ENCODE measurements at places on chromosomes 7 and 10.

- peak; percentile 33 for DNase-seq
Measured at GRCh38 chr7:27154901-27155815, 1.3 kb downstream of the HOXA7 start.

- no peak for DNase-seq
Measured at GRCh38 chr10:18345308-18345707, 205.1 kb downstream of the CACNB2 start.

DNA sequence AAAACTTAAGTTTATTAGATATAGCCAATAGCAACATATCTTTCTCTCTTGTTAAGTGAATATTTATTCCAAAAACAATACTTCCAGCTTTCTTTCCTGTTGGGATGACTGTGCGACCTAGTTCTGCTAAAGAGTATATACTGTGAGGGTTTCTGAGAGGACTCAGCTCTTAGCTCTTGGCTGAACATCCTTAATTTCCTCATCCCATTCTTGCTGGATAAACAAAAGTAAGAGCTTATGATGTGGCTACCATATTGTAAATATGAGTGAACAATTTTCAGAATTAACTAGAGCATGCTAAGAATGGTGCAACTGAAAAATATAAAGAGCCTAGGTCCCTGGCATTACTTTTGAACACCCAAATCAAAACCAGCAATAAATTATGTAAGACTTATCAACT lies 279.5 kb upstream of the GNAI1 start:
- DNase-seq, result no peak

GRCh38 chr10:108684431-108684830 lies 1238.9 kb downstream of the XPNPEP1 start:
- no peak for DNase-seq

- DNase-seq, result no peak
Measured at GRCh38 chr10:100319707-100320402, 10.2 kb downstream of the PKD2L1 start.

- no peak for DNase-seq
Measured at GRCh38 chr7:157619753-157620525, 283.1 kb downstream of the DNAJB6 start.

GRCh38 chr7:114086537-114086913 lies 167.7 kb upstream of the PPP1R3A start:
- no peak for DNase-seq

- no peak for DNase-seq
Measured at GRCh38 chr7:79132844-79133451, 320.5 kb downstream of the MAGI2 start.

DNA sequence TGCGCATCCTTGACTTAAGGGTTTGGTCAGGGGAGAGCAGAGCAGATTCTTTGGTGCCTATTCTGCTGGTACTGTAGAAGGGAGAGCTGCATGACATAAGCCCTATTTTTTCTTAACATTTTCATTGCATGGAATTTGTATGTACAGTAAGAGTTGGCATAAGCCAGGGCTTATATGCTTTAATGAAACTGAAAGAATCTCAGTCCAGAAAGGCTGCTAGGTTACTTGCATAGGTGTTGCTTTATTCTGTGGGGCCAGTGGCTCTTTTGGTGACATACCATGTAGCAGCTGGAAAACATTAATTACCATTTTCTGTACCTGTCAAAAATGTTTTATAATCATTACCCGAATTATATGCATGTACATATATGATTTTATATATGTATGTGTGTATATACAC lies 152.1 kb downstream of the LYZL1 start:
- no peak for DNase-seq

GRCh38 chr10:100790761-100791208 lies 45.4 kb downstream of the PAX2 start:
- no peak for DNase-seq

DNA sequence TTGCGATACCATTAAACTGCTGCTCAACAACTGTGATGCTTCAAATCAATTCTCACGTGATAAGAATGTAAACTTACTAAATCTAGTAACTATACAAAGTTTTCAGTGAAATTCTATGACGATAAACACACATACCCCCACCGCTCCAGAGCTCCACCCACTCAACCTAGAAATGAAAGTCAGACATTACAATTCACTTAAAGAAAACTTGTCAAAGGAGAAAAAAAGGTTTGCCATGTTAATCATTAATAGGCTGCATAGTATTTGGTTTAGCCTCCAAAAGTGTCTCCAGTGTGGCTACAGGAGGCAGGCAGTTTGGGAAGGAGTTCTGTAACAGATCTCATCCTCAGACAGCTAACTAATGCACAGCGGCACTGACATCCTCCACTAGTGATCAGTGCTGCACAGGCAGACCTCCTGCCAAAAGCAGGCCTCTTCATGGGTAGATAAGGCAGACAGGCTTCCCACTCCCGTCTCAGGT lies 3.1 kb downstream of the HERPUD2 start:
- peak; percentile 59 for DNase-seq

- peak; percentile 61 for DNase-seq
Measured at GRCh38 chr7:23539494-23539907, 7.7 kb upstream of the TRA2A start.

GRCh38 chr10:3807928-3808496 lies 23.0 kb upstream of the KLF6 start:
- DNase-seq, result no peak

- DNase-seq, result no peak
Measured at GRCh38 chr10:29412485-29412884, 123.6 kb downstream of the LYZL1 start.

GRCh38 chr7:66804001-66804400 lies 63.5 kb downstream of the RABGEF1 start:
- DNase-seq, result no peak

DNA sequence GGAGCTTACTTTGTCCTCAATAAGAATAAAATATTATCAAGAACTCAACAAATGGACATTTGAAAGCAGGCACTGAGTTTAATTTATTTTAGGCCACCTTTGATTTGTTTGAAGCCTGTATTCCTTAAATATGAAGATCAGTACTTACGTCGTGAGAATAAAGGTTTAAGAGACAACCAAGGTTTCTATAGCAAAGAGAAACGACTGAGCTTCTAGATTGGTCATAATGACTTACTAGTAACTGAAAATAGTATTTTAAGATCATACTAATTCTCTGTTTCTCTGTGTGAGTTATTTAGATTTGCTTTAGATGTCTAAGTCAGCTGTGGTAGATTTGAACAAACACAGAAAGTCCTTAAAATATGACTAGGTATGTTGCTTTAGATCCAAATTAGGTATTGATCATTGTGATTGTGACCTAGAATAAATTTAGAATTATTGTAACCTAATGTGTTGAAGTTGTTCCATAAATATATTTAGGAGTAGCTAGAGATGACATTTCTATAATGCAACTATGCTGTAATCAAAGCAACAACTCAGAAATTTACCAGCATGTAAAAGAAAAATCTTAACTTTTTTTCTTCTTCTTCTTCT lies 2.4 kb upstream of the GLCCI1 start:
- DNase-seq, result no peak

- no peak for DNase-seq
Measured at GRCh38 chr10:6053816-6054631, 8.1 kb downstream of the IL2RA start.

GRCh38 chr10:74585231-74586087 lies 240.9 kb upstream of the KAT6B start:
- peak; percentile 49 for DNase-seq

- DNase-seq, result no peak
Measured at GRCh38 chr7:156024201-156024600, 211.9 kb upstream of the SHH start.

DNA sequence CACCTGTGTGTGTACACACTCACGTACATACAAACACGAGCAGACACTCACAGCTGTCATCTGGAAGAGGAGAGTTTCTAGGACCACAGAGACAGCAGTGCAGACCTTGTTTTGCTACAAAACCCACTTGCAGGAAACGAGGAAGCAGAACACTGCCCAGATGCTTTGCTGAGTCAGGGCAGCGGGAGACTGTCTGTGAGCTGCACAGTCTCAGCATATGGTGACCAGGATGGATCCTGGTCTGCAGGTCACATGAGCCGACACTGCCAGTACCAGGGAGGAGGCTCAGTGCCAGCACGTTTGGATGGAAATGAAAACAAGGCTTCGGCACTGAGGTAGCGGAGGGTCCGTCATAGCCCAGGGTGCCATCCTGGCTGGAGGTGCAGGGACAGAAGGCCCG lies 117.6 kb upstream of the DPP6 start:
- no peak for DNase-seq

- DNase-seq, result no peak
Measured at GRCh38 chr10:6423004-6423403, 157.1 kb downstream of the PRKCQ start.

GRCh38 chr10:79069325-79070080 lies 737 bp downstream of the ZMIZ1 start:
- DNase-seq, result peak; percentile 44

- no peak for DNase-seq
Measured at GRCh38 chr7:2139004-2139699, 93.6 kb downstream of the MAD1L1 start.

DNA sequence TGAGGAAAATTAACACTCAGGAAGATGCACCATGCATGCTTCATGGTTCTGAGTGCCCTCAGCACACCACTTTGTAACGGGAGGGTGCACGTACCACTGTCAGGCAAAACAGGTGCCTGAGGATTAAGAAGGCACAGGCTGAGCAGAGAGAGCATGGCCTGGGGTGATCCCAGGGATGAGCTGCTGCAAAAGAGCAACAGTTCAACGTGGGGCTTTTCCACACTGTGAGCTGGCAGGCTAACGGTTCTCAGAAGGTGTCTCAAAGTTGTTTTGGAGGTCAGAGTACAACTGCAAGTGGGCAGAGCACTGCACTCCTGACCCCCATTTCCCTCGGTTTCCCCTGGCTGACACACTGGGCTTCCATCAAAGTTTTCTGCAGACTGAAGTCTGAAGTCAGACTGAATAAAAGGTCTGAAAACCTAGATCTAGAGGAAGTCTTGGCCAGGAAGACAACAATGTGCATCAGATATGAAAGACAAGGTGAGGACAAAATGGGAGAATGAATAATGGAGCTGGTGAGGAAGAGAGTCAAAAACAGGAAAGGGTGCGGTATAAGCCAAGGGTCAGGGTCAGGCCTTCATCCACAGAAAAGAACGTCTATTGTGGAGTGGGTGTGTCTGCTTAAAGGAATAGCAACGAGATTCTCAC lies 20.5 kb downstream of the ZNF438 start:
- no peak for DNase-seq

- DNase-seq, result no peak
Measured at GRCh38 chr7:3559278-3559677, 258.2 kb downstream of the SDK1 start.

DNA sequence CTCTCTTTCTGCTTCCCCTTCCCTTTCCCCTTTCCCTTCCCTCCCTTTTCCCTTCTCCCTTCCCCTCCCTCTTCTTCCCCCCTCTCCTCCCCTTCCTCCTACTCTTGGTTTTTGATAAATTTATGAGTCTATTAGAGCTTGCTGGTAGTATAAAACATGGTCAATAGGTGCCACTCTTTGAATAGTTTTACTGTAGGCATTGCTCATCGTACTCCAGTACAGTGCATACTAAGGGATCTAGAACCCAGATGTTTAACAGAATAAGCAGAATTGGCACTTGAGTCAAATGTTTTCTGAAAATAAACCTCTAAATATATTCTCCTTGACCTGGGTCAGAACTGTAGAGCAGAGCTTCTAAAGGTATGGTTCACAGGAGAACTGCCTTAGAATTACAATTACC lies 126.7 kb downstream of the SORCS3 start:
- no peak for DNase-seq

DNA sequence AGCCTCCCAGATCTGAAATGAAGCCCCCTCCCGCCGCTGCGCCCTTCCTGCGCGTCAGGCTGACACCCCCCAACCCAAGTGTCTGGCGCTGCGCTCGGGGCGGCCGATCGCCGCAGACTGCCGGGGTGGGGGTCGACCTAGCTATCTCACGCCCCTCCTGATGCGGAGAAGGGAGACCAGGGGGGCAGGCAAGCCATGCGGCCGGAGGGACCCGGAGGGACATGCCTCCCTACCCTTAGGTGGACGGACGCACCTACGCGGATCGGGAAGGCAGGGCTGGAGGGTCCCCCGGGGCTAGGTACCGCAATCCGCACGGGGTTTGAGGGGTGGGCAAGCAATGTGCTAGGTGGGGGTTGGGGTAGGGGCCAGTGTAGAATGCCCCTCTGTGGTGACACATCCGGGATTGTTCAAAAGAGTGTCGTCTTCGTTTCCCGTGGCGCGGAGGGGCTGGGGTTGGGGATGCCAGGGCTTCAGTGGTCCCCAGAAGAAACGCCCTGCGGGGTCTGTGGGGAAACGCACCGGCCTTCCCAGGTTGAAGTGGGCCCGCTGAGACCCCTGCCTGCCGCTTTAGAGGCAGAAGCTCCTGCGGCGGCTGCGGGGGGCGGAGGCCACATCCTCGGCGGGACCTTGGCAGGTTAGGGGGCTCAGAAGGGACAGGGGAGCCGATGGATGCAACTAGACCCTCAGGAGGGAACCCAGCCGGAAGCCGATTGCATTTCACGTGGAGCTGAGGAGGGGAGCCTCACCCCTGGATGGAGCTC lies 913 bp downstream of the ADCYAP1R1 start:
- DNase-seq, result no peak

- DNase-seq, result no peak
Measured at GRCh38 chr10:71742301-71743088, 22.9 kb upstream of the C10orf105 start.

- no peak for DNase-seq
Measured at GRCh38 chr10:11150879-11151415, 133.3 kb downstream of the CELF2 start.

DNA sequence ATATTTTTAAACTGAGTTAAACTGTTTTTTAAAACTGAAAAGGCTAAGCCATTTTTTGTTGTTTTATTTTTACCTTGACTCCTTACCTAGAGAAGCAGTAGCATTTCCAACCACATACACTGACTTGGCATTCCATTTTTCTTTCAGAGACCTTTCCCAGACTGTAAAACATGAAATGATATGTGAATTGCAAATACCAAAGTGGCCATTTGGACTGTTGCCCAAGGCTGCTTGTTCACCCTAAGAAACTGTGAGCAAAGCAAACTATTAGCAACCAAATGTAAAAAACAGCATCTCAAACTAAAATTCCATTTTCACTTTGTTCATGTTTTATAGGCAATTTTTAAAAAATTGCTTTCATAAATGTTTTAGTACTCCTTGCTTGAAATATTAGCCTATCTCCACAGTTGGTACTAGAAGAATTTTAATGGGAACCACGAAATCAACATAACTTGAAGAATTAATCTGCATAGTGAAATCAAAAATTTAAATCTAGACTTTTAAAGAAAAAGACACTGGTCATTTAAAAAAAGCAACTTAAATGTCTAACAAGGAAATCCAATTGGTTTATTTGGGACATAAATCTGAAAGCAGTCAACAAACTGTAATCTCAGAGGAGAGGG lies 10.8 kb downstream of the UROS start:
- DNase-seq, result no peak

- DNase-seq, result no peak
Measured at GRCh38 chr10:71245420-71246325, 33.3 kb downstream of the UNC5B start.

GRCh38 chr7:158317238-158318205 lies 270.1 kb downstream of the PTPRN2 start:
- no peak for DNase-seq

DNA sequence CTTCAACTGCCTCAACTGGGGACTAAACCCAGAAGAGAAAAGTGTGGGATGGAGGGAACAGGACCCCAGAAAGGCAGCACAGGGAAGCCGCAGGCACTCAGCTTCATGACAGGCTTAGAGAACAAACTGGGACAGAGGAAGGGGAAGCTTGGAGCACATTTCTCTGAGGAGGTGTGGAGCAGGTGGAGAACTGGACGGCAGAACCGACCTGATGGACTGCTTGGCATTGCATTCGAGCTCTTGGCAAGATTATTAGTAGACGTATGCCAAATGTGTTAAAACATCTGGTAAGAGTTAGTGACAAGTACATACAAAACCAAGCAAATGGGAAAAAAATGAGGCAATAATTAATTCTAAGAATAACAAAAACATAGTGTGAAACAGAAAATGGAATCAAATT lies 335.7 kb downstream of the SFMBT2 start:
- DNase-seq, result no peak
